CD8-positive, alpha-beta memory T cell (primary cell): ENCODE measurements at places on chromosomes 6 and 20. TPM values are rescaled to one million over a fixed set of nuclear protein-coding genes. Genes with fewer than 3 reads are reported as not detected.

GRCh38 chr6:44258921-44259320 lies 1.6 kb upstream of the SLC35B2 start:
- no peak for DNase-seq

DNA sequence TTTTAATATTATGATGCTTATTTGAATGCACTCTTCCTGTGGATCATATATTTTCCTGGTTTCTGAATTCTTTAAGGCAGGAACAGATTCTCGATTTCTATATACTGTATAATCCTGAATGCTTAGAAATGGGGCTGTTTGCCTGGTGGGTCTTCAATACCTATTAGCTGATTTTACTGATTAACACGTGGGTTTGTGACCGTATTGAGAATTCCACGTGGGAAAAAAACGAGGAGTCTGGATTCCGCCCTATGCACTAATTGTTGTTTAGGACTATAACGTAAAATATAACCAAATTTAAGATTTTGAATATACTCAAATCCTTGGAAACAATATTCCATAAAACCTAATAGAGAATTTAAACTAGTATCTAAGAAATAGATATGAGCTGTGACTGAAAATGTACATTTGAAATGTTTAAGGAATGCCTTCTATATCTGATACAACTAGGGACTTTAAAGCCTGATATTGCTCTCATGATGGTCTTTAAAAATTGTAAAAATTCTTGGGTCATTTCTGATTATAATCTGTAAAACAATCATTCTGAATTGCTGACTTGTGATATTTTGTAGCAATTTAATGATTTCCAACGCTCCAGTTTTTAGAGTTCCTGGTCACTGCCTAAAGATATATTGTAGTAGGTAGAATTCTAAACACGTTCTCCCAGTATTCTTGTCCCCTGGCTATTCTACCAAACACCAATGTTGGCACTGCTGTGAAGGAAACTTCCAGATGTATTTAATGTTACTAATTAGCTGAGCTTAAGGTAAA lies 93.6 kb upstream of the NOX3 start:
- DNase-seq: no peak

DNA sequence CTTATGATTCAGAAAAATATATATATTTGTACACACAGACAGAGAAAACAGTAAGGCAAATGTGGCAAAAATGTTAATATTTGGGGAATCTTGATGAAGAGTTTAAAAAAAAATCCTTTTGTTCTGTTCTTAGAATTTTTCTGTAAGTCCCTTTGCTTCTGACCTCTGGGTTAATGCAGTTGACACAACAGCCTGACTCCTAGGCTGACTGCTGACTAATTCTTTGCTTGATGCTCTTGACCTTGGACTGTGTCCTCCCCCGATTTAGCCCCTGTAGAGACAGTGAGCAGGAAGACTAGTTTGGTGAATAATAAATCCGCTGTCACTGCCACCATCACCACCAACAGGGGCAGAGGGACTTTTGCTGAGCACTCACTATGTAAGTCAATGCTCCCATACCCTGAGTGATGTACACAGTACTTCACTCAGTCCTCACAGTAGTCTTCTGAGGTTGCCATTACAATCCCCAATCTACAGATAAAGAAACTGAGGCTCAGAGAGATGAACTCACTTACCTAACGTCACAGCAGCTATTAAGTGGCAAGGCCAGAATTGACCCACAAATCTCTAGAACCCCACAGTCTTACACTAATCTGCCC lies 71.7 kb downstream of the SNX5 start:
- DNase-seq: no peak

- no peak for DNase-seq
These were observed 161.5 kb downstream of the MRPL14 start for GRCh38 chr6:43965628-43966373.

The LRRC73 gene
- 0.13 TPM for total RNA-seq

The PTCRA gene
- not detected for total RNA-seq

The PI3 gene
- total RNA-seq: 0.42 TPM

GRCh38 chr6:79301290-79301689 lies 66.8 kb upstream of the HMGN3 start:
- no peak for DNase-seq

- no peak for DNase-seq
These were observed 34.8 kb upstream of the SIRT5 start for GRCh38 chr6:13539572-13539971.

DNA sequence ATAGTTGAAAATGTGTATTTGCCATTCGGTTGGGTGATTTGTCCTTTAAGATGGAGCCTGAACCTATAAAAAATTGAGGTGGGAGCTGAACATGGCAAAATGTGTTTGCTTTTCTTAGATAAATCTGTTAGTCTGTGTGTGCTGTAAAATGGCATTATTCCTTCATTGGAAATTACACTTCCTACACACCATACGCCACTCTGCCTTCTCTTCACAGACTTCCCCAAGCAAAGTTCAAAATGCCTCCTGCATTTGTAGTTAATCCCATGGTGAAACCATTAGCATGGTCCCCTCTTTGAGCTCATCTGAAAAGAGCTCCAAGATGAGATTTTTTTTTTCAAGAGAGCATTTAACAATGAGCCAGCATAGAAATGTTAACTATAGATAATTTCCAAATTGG lies 567 bp downstream of the ADTRP start:
- DNase-seq: no peak

DNA sequence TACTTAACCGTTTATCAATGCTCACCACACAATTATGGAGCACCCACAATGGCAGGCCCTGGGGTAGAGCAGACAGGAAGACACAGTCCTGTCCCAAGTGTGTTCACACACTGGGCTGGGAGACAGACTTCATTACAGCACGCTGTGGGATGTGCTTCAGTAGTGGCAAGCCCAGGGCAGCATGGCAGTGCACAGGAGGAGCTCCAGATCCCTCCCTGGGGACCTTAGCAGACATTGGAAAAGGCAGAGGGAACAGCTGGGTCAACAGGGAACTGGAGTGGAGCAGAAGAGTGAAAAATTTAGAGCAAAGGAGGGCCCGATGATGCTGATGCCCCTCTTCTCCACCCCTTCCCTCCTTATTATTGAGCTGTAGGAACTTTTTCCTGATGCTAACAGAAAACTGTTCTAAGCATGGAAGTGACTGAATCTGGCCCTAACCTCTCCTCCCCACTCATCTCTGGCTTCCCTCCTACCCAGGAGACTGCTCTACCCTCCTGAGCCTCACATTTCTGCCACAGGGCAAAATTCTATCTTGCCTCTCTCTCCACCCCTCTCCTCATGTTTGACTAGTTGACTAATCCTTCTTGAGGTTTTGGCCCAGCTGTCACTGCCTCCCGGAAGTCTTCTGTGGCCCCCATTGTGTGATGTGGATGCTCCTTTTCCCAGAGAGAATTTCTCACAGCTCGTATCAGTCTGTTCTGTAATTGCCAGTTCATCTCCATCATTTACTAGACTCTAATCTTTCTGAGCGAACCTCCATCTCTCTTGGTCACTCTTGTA lies 41.3 kb upstream of the NOP56 start:
- DNase-seq: no peak

The HLA-DRA gene
- 36.6 TPM for total RNA-seq

DNA sequence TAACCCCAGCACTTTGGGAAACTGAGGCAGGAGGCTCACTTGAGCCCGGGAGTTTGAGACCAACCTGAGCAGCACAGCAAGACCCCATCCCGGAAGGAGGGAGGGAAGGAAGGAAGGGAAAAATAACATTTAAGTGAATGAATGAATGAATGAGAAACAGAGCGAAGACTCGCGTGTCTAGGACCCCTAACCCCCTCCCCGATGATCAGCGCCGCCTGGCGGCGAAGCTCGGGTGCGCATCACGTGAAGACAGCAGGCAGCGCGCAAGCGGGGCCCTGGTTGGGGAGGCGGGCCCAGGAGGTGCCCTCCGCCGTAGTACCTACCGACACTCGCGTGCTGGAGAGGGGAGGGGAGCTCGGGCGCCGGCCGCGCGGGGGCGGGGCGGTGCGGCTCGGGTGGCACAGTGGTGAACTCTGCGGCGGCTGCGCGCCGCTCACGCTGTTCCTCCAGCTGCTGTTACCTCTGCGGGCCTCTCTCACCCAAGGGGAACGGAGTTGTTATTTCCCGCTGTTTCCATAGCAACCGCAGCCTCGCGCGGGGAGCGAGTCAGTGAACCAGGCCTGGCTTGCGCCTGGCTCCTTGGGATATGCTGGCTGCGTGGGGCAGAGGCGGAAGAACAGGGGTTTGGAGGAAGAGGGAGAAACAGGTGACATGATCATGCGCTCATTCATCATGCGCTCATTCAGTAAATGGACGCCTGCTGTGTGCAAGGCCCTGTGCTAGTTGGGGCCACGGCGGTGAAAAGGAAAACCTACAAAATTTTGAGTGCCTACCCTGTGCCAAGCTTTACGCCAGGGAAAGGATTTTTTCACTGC lies 2.0 kb upstream of the DCDC2 start:
- peak; percentile 32 for DNase-seq

DNA sequence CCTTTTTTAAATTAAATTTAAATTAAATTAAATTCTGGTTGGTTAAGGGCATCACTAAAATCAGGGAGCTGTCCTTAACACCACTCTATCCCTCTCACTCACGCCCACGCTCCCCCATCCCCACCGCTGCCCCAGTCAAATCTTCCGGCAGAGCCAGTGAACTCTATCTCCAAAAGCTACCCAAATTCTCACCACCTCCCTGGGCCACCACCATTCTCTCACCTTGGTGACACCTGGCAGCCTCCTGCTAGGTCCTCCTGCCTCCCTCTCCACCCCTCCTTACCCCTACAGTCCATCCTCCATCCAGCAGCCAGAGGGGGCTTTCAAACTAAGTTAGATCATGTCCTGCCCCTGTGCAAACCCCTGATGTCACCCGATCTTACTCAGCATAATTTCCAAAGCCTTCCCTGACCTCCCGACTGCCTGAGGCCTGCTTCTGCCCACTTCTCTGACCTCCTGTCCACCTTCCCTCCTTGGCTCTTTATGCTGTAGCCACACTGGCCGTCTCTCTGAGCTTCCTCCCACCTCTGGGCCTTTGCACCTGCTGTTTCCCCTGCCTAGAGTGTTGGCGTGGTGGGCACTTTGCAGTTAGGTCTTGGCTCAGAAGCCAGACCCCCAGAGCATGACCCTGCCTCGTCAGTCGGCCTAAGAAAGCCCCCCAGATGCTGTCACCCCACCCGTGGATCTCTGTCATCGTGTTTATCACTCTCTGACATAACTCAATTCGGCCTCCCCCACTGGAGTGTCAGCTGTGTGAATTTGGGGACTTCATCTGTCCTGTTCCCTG lies 24.7 kb downstream of the PTGIS start:
- no peak for DNase-seq

The HLA-G gene
- 0.69 TPM for total RNA-seq

- DNase-seq: no peak
These were observed 10.1 kb upstream of the TENT5A start for GRCh38 chr6:81762606-81763005.

DNA sequence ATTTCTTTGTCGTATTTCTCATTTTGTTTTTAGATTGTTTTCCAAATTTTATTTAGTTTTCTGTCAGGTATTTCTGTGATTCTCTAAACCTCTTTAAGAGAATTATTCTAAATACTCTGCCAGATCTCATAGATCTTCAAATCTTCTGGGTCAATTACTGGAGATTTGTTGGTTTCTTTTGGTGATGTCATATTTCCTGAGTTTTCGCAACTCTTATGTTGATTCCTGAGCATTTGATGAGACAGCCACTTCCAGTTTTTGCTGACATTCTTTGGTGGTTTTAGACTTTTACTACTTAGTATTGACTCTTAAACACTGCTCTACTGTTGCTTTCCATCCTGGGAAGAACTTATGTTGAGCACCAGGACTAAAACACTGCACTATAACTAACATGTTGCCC lies 21.9 kb downstream of the ADGB start:
- no peak for DNase-seq

DNA sequence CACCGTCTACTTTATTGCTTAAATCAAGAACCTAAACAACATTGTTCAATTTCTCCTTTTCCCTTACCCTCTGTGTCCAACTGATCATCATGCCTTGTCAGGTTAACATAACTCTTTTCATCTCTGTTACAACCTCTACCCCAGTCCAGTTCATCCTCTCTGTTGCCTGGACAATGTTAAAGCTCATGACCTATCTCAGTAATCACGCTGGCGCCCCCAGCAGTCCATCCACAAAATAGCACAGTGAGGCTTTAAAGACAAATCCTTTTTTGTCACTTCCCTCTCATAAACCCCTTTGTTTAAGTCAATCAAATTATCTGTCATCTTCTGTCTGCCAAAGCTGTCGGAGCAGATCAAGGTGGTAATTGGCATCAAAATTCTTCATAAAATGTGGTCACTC lies 140.1 kb downstream of the QKI start:
- DNase-seq: peak; percentile 25

DNA sequence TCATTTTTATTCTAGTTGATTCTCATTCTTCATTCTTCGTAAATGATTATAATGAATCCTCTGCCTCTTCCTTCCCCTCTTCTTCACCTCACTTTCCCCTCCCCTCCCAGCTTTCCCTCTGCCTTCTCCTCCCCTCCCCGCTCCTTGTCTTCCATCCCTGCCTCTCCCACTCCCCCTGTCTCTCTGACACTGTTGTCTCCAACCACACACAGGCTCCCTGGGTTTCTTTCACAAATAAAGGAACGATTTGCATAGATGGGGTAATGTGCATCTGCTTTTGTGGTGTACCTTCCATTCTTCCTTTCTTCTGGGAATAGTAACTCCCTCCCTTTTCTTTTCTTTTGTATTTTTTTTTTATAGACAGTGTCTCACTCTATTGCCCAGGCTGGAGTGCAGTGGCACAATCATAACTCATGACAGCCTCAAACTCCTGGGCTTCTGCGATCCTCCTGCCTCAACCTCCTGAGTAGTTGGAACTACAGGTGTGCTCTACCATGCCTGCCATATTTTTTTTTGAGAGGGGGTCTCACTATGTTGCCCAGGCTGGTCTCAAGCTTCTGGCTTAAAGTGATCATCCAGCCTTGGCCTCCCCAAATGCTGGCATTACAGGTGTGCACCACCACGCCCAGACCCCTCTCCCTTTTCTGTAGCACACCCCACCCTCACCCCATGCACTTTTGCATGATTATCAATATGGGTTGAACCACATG lies 318.6 kb downstream of the PRKN start:
- DNase-seq: no peak

- DNase-seq: no peak
These were observed 38.5 kb downstream of the GCNT2 start for GRCh38 chr6:10559522-10560152.

GRCh38 chr20:53660947-53661381 lies 67.3 kb upstream of the ZNF217 start:
- DNase-seq: no peak

DNA sequence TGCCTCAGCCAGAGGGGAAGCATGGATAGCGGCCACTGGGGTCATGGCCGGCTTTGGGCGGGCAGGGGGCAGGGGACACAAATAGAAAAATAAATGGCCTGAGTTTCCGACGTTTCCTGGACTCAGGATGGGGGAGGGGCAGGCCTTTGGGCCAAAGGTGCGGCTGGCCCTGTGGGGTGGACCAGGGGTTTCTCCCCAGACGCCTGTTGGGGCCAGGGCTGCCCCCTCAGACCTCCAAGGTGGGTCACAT lies 6.4 kb upstream of the TCEA2 start:
- DNase-seq: no peak

GRCh38 chr6:7785243-7786035 lies 59.5 kb downstream of the BMP6 start:
- DNase-seq: no peak

The LSM2 gene
- 172 TPM for total RNA-seq
